Putamen (tissue), 1 donor: ENCODE measurements at places on chromosomes 7 and 10.
A peak's percentile ranks its signal among the peaks of the same experiment; 100 is the strongest.

- DNase-seq, result no peak
Measured at GRCh38 chr10:1159131-1160061, 103.2 kb downstream of the WDR37 start.

- DNase-seq, result no peak
Measured at GRCh38 chr10:102542800-102543418, 39.1 kb downstream of the SUFU start.

DNA sequence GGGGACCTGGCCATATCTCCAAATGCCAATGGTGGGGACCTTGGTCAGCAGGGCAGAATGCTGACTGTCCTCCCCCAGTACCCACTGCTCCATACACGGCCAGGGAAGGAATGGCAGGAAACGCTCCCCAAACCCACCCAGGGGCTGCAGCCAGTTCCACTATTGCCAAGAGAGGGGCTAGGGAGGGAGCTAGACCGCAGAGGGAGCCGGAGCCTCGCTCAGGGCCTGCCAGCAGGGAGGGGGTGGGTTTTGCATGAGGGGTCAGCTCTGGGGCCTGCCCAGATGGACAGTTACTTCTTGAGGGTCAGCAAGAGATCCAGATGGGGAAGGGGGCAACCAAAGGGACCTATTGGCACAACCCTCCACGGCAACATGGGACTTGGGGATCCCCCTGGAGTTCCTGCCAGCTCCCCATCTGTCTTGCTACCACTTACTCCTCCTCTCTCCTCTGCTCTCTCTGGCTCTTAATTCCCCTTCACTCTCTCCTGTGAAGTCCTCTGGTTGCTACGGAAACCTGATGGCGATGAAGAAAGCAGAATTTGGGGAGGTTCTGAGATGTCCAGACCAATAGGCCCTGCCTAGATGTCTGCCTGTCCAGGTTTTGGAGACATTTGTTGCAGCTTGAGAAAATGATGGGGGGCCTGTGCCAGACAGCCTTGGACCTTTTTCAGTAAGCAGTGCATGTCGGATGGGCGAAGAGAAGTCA lies 12.6 kb downstream of the FGF8 start:
- DNase-seq, result no peak

DNA sequence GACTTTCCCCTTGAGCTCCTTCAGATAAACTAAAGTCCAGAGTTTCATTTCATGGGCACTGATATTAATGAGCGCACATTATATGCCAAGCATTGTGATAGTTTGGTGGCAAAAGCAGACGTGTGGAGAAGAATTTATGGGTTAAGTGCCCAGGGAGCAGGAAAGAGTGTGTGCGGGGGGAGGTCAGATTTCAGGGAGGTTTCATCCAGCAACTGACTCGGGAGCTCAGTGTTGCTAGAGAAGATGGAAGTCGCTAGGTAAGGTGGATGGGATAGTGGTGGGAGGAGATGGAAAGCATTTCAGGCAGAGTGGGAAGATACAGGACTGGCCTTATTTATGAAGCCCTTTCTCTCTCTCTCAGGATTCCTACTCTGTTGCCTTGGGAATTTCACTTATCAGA lies 223.0 kb downstream of the SNX10 start:
- DNase-seq, result no peak

DNA sequence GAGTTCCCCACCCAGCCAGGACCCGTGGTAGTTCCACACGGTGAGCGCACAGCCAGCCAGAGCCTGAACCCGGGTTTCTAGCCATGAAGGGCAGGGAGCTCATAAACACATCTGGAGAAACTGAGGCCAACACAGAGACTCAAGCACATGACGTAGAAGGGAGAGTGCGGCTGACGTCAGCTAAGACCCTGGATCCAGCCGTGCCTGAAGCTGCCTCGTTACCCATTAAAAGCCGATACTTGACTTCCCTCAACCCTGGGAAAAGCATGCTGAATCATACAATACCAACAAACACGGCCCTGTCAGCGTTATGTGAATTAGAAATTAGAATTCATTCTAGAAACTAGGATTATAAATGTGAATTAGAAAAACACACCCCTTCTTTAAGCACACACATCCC lies 65.2 kb upstream of the PDGFA start:
- DNase-seq, result no peak

DNA sequence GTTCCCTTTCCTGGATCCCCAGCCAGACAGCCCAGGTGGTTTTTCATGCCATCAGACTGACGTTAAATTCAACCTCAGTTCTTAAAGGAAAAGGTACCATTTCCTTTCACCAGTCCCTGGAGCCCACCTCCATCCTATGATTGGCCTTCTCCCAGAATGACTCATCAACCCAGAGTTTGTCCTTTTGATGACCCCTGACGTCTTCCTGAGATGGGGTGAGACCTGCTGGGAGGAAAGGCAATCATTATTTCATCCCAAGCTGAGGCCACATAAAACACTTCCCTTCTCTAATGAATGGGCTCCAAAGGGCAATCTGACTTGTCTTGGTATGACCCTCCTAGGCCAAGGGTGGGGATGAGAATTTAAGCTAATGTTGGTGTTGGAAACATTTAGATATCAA lies 750.7 kb downstream of the SUGCT start:
- DNase-seq, result no peak

DNA sequence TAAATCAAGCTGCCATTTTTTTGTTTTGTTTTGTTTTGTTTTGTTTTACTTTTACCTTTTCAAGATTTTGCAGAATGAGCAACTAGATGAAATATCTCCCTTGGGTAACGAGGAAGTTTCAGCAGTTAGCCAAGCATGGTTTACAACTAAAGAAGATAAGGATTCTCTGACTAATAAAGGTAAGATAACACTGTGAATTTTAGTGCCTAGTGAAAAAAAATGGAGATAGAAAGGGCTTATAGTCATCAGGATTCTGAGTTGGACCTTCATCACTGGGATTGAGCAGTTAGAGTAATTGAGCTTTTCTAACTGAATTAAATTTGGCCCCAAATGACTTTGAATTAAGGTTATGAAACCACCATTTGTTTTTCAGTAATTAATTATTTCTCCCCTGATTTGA lies 21.2 kb downstream of the DMTF1 start:
- DNase-seq, result no peak

GRCh38 chr10:77669892-77670291 lies 32.3 kb upstream of the KCNMA1 start:
- no peak for DNase-seq

DNA sequence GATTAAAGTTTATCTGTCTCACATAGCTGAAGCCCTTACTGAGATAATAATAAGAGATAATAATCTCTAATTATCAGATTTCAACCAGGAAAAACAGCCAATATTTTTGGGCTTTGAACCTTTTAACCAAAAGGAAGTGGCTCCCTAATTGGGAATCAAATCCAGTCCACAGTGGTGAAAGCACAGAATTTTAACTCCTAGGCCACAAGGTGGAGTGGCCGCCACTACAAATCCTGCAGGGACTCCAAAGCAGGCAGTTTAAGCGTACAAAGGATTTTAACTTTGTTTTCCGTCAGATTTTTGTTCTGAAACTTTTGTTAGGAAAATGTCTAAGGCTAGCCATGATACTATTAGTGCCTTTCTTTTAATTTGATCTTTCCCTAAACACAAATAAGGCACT lies 99.6 kb upstream of the CCNY start:
- DNase-seq, result no peak

- DNase-seq, result no peak
Measured at GRCh38 chr7:127794551-127794950, 142.6 kb downstream of the SND1 start.

- DNase-seq, result no peak
Measured at GRCh38 chr10:80540981-80541750, 3.5 kb downstream of the SH2D4B start.

DNA sequence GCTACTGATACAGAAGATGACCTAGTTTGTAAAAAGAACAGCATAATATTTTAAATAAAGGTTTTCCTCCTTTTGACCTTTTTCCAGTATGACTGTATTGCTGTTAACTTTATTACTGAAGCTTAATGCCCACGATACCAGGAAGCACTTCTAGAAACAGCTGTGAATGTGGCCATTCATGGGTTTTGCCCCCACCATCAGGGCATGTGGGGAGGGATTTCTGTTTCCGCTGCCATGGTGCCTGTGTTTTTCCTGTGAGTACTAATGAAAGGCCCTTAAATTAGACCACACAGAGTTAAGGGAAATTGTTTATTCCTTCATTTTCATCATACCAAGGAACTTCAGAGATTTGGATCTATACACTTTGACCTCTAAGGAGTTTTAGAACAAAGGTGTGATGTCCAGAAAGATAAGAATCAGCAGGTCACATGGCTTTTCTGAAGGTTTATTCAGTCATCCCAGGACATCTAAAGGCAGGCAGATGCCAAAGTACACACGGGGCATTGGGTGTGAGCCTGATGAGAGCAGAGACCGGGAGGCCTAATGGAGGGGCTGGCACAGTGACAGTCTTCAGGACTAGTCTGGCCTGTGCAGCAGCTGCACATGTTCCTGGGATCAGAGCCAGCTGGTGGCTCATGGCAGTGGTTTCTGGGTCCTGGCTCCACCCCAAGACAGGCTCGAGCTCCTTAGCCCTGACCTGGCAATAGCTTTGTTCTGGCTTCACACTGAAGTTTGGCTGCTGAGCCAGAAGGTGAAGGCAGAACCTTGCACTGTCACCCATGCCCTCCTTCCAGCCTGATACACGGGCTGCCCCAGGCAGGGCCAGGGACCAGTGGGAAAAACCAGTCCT lies 190.9 kb downstream of the REEP3 start:
- DNase-seq, result peak; percentile 79

GRCh38 chr7:83267141-83267631 lies 104.5 kb upstream of the PCLO start:
- no peak for DNase-seq

- no peak for DNase-seq
Measured at GRCh38 chr10:13788711-13789447, 202.1 kb downstream of the PRPF18 start.

GRCh38 chr7:41976411-41976810 lies 260.6 kb downstream of the GLI3 start:
- no peak for DNase-seq

DNA sequence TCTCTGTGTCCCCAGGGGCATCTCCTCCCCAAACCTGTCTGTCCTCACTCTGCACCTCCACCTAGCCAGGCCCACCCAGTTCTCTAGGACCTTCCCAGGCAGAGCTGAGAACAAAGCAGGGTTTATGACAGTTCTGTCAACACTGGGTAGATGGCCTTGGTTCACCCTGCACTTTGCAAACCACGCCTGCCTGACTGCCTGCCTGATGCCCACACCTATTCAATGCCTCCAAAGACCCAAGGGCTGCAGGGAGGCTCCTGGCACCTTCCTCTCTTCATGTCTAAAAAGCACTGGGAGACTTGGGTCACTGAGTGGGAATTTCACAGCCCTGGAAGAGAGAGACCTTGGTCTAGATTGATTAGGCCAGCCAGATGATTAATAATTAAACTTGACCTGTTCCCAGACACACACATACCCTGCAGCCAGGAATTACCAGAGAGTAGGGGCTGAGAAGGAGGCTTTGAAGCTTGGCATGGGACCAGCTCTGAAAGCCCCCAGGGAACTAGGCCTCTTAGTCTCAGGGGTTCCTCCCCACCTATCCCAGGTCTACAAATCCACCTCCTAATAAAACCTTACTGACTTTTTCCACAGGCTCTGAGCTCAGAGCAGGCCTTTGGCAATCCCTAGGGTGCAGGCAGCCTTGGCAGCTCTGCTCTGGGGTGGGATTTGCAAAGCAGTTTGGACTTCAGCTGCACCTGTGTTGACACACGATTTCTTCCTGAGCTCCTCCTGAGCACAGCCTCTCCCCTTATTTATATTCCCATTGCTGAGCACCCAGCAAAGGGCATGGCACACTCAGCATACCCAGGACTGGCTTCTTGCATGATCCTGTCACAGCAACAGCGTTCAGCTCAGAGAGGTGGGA lies 25.7 kb upstream of the PDCD4 start:
- DNase-seq, result no peak

DNA sequence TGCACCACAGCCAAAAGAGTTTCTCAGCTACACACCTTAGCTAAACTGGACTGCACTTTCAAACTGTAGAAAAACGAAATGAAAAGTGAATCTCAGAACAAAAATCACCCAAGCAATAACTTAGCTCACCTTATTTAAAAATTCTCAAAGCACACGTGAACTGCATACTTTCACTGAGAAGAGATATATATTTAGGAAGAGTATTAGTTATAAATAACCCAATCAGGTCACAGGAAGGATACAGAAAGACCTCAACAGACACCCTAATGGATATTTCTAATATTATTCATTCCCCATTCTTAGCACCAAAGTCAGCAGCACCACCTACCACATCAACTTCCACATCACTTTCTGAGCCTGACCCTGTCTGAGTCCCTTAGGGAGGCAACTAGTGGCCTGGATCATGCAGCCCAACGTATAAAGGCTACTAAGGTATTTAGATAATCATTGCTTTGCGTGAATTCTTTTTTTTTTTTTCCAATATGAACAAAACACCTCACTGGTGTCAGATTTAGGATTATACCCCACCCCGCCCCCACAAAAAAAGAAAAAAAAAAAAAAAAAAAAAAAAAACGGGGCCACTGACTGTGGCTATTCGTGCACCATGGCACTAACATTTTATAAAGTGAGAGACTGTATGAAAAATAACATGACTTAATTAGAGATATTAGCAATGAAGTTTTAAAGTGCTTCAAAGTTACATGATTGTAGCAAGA lies 2.6 kb downstream of the ABI1 start:
- DNase-seq, result no peak

DNA sequence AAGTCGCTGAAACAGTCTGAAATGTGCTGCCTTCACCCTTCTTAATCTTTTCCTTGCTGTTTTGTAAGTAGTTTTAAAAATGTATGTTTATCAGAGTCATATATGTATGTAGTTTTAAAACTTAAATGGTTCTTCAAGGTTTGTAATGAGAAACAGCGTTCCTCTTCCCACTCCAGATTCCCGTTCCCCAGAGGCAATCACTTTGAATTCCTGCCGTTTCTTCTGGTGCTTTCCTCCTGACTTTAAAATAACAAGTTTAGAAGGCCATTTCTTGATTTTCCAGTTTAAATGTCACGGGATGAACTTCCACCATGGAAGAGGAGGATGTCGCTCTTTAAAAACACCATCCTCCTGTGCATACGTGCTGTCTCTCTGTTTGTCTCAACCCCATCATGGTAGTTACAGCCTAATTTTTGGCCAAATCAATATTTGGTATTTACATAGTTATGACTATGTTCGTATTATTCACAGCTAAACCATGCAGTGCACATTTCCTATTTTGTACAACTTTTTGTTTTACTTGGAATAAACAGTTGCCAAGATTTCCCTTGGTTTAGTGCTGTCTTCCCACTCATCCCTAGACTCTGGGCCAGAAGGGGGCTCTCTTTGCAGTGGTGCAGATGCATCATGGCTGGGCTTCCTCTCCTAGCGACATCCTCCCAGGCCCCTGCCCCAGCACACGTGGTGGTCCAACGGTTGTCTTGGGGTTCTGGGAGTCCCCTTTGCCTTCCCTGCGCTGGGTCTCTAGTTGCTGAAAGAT lies 151.4 kb downstream of the PTPN20 start:
- DNase-seq, result no peak

- no peak for DNase-seq
Measured at GRCh38 chr10:79393221-79393923, 46.1 kb downstream of the PPIF start.

DNA sequence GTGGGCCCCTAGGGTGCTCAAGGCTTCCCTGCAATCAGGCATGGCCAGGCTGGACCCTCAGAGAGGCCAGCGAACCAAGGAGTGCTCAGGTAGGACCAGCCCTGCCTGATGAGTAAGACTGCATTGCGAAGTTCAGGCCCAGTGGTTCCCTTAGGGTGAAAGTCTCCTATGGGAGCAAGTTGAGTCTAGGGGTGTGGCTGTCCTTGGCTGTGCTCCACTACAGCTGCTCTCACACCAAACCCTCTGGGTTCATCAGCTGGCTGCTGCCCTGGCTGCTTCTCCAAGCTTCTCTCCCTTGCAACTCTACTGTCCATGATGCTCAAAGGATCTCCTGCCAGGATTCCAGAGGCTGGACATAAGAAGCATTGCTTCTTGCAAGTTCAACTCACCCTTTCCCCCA lies 18.7 kb downstream of the FAM25A start:
- no peak for DNase-seq
